RPMI8226 (cell line): ENCODE measurements at places on chromosomes 5 and 9.

DNA sequence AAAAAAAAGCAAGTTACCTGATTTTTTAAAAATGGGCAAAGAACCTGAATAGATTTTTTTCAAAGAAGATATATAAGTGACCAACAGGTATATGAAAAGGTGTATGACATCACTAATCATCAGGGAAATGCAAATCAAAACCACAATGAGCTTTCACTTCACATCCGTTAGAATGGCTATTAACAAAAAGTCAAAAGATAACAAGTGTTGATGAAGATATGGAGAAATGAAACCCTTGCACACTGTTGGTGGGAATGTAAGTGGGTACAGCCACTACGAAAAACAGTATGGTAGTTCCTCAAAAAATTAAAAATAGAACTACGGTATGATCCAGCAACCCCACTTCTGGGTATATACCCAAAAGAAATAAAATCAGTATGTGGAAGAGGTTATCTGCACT lies 134.8 kb downstream of the UGCG start:
- no peak for DNase-seq

DNA sequence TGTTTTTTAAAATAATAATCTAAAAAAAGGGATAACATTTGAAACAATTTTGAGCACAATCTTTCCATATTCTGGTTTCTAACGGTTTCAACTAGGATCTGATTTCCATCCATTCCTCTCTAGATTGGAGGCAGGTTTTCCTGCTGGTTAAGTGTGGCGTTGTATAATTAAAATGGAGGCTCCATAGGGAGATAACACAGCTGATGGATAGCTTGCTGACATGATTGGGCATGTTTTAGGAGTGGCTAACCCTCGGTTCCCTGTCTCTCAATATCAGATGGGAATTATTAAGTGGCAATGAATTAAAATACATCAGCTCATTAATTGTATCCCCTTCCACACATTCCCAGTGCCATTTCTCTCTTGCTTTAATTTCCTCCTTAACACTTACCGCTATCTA lies 209.0 kb downstream of the ALDH1A1 start:
- no peak for DNase-seq

GRCh38 chr5:154862766-154863165 lies 4.3 kb downstream of the CNOT8 start:
- DNase-seq, result peak; percentile 38

DNA sequence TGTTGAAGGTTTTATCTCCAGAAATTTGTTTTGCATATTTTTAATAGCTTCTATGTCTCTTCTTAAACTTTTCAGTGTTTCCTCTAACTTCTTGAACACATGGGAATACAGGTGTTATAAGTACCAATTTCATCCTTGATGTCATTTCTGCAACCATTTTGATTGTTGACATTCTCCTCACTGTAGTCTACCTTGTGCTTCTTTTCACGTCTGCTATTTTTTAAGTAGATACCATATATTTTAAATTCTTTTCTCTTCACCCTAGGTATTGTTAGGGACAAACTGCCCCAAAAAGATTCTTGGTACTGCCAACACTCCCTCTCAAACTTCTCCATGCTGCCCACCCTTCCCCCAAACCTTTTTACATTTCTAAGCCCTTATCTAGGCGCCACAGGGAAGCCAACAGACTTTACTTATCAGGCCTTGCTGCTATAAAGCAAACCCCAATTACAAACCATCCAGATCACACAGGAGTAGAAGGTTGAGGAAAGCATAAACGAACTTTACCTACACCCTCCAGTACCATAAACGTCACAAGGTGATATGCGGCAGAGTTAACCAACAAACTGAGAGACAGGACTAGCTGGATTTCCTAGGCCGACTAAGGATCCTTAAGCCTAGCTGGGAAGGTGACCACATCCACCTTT lies 1165.3 kb downstream of the TAF11L14 start:
- no peak for DNase-seq

- DNase-seq, result no peak
Measured at GRCh38 chr9:113475992-113476391, 12.5 kb downstream of the RGS3 start.

DNA sequence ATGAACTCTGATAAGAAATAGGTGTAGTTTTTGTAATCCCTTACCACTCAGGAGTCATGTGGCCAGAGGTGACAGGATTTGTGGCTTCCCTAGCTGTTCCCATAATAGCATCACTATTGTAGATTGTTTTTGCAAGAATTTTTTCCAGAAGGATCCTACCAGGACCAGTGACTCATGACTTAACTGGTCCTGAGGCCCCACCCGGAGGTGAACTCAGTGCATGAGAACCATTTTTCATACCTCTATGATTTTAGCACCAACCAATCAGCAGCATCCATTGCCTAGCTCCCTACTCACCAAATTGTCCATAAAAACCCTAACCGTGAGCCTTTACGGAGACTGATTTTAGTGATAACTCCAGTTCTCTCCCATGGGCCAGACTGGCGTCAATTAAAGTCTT lies 484.8 kb downstream of the PSAT1 start:
- no peak for DNase-seq

- DNase-seq, result peak; percentile 26
Measured at GRCh38 chr5:73152411-73153388, 20.3 kb upstream of the TMEM174 start.

GRCh38 chr5:112706446-112707016 lies 31.2 kb upstream of the APC start:
- DNase-seq, result no peak

GRCh38 chr5:163401271-163401670 lies 36.1 kb upstream of the CCNG1 start:
- no peak for DNase-seq

DNA sequence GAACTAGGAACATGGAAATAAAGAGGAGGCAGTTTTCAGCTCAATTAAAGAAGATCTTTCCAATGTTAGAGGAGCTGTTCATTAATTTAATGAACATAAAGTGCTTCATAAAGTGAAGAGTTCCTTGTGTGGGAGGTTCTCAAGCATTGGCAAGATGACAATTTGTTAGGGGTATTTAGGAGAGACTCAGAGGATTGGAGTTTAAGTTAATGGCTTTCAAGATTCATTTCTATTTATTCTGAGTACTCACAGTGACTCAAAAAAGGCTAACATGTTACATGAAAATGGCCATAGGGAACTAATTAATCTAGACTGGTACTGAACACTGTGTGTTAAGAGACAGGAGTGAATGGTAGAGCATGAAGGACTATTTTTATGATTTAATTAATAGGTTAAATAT lies 55.4 kb upstream of the CDH12 start:
- no peak for DNase-seq

GRCh38 chr5:98975223-98975622 lies 46.4 kb upstream of the CHD1 start:
- DNase-seq, result no peak

- no peak for DNase-seq
Measured at GRCh38 chr5:142743592-142744441, 26.4 kb upstream of the ARHGAP26 start.

DNA sequence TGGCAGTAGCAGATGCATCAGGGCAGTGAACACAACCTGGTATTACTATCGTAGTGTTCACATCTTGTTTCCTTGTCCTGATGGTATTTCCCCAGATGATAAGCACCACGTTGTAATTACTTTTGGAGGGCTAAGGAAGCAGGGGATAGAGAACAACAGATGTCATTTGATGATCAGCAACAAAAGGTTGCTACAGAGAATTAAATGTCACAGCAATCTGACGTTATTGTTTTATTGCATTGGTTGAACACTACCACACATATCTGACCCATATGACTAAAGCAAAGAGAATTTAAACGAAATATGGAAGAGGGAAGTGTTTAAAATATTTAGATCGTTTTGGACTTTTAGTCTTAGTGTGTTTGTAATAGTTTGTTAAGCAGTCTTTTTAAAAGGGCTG lies 408.3 kb downstream of the SH3GL2 start:
- no peak for DNase-seq

DNA sequence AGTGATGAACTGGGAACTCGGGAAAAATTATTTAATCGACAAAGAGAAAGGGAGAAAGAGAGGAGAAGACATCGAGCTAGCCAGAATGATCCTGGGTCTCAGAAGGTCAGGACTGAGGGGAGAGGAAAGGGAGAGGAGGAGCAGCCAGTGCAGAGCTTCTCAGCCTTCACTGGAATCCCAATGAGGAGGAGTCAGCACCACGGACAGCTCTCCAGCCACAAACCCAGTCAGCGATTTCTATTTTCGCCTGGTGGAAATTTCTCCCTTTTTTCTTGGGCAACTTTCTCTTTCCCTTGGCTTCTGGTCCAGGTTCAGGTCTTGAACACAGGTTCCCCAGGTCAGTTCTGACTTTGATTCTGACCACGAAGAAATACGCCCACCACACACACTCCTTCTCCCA lies 1.6 kb upstream of the BRINP1 start:
- DNase-seq, result peak; percentile 32

DNA sequence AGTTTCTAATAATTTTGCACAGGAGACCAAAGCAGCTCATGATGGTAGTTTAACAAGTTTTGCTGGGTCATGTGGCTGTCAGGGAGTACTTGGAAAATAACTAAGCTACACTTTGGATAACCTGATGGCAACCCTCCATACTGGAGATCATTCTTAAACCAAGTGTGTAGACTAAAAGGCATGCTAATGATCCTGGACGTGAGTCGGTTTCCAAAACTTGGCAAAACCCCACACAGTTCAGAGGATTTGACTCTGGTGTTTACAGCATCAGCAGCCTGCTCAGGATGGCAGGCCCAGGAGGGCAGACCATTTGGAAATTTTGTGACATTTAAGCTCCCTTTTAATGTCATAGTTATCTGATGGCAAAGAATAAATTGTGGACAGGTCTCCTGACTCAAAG lies 196.5 kb upstream of the EFNA5 start:
- DNase-seq, result no peak

DNA sequence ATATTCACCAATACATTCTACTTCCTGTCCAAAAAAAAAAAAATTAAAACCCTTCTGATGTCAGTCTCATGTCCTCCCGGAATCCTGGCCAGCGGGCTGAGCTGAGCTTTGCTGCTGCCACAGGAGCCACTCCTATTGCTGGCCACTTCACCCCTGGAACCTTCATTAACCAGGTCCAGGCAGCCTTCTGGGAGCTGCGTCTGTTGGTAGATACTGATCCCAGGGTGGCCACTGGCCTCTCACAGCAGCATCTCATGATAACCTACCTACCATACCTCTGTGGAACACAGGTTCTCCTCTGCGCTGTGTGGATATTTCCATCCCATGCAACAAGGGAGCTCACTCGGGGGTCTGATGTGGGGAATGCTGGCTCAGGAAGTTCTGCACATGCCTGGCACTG lies 21.0 kb upstream of the NPM1 start:
- no peak for DNase-seq

- DNase-seq, result no peak
Measured at GRCh38 chr5:166356096-166356495, 1935.3 kb upstream of the WWC1 start.

GRCh38 chr9:20351715-20352114 lies 270.6 kb downstream of the MLLT3 start:
- DNase-seq, result no peak

- DNase-seq, result no peak
Measured at GRCh38 chr9:29060041-29060440, 1486.8 kb upstream of the C9orf72 start.

DNA sequence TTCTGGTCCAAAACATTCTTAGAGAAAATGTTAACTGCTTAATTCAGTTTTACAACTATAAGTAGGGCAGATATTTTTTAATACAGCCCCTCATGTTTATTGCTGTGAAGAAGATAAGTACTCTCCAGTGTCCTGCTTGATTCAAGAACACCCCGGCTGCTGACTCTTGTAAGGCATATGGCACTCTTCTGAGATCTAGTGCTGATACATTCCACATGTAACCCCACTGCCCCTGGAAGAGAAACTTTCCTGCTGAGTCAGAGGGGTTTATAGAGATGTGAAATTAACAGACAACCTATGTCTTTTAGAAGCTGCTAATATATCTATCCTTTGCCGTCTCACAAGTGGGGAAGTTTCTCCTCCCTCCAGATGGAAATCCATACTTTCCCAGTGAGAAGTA lies 1.0 kb upstream of the MINAR2 start:
- no peak for DNase-seq

DNA sequence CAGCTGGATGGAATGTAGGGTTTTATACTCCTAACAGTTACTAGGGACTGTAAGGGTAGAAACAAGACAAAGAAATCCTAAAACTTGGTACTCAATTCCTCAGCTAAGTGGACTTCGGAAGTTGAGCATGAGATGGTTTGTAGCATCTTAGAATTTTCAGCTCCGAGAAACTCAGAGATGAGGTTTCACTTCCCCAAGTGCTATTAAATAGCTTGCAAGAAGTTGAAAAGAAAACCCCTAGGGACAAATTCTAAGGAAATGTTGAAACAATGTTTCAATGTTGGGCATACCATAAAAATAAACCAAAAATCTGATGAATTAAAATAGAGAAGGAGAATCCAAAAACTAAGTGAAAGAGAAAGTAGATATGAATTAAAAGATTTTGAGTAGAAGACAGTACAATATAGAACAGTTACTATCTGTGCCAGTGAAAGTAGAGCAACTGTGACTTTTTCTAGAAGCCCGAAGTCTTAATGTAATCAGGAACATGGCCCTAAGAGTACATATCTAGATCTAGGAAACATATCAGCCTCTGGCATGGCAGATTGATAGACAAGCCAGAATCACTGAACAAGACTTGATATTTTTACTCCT lies 308.6 kb upstream of the RGMB start:
- DNase-seq, result peak; percentile 18

- no peak for DNase-seq
Measured at GRCh38 chr5:78718824-78719223, 70.3 kb upstream of the LHFPL2 start.

DNA sequence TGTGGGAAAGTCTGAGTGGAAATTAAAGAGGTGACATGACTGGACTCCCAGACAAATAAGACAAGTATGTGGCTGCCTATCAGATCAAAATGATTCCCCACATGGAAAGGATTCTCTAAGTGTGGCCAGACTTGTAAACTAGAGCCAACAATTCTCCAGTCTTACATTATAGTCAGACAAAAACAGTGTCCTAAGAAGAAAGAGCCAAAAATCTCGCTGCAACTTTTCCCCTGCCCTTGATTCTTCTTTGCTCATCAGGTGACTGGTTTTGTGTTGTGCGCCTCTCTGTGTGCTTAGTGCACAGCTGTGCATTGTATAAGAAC lies 164.2 kb upstream of the TARS1 start:
- DNase-seq, result no peak

- DNase-seq, result no peak
Measured at GRCh38 chr5:54278036-54278830, 32.1 kb downstream of the ARL15 start.

GRCh38 chr9:128992995-128993394 lies 35.1 kb downstream of the SH3GLB2 start:
- DNase-seq, result peak; percentile 37

- DNase-seq, result peak; percentile 96
Measured at GRCh38 chr5:108748401-108749127, 867 bp downstream of the FER start.

DNA sequence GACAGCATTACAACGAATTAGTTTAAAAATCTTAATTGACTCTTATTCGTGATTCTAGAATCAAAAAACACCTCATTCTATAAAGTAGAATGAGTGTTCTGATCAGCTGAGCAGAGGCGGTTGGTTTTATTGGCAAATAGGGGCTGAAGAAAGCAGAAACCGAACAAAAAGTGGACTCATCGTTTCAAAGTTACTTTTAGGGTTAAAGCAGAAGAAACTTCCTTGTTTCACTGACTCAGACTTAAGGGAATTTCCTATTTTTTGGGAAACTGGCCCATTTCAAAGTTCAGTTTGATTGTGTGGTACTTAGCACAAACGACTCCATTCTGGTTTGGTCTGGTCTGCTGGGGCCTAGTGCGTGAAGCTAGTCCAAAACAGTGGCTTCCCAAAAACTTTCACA lies 862 bp upstream of the NDUFB6 start:
- no peak for DNase-seq
